ENCODE measurements at places on chromosomes 2 and 18.

DNA sequence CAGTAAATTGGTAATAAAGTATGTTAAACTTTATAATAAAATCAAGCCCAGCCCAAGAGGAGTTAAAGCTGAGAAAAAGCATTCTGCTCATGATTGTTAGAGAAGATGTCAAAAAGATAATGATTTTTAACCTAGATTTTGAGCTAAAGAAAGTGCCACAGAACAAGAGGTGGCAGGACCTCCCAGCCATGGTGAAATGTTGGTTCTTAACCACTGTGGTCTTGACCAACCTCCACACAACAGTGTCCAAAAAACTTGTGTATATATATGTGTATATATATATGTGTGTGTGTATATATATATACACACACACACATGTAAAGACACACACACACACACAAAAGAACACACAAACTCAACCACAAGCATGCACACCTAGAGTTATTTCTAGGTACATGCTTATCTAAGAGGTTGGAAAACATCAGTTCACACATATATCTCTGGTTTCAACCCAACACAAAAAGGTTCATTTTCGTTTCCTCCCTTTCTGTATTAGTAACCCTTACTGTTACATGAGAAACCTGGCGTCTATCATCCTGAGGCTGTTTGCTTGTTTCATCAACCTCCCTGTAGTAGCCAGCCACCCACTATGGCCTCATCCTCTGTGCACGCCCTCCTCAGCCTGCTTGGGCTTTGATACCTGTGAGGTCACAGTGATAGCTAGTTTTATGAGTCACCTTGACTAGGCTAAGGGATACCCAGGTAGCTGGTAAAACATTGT, 631.8 kb upstream of the ID2 start:
- no peaks in the 10 kb centered on the region for H3K27me3 ChIP-seq
- peak; percentile 78 for DNase-seq
- peak overlapping the region; percentile 57 for H3K4me3 ChIP-seq
- no peaks in the 10 kb centered on the region for H3K36me3 ChIP-seq
- H3K27ac ChIP-seq = peak overlapping the region; percentile 85

GRCh38 chr2:71671895-71672825, 218.8 kb downstream of the DYSF start:
- no peaks in the 10 kb centered on the region for H3K27me3 ChIP-seq
- H3K4me1 ChIP-seq = no peaks in the 10 kb centered on the region
- no peak overlapping the region for H3K4me3 ChIP-seq
- no peak for DNase-seq
- H3K27ac ChIP-seq = no peak overlapping the region
- H3K36me3 ChIP-seq = no peaks in the 10 kb centered on the region

DNA sequence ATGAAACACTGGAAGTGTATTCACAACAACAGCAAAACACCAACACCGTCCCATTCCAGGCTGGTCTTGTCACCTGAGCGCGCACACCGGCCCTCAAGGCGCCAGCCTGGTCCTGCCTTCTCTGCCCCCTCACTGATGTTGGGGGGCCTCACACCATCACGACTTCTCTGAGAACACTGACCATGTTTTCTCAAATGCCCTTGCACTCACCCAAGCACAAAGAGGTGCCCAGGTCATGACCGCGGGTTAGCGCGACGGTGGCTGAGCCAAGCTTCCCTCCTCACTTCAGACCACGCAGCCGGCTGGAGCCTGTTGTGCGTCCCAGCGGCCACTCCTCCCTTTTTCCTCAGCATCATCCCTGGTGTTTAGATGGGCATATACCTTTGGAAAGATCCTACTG, 101.3 kb upstream of the SALL3 start:
- no peak for DNase-seq
- H3K27ac ChIP-seq = no peak overlapping the region
- H3K27me3 ChIP-seq = peaks cover 22% of the 10 kb centered on the region
- H3K36me3 ChIP-seq = no peaks in the 10 kb centered on the region
- H3K4me1 ChIP-seq = no peaks in the 10 kb centered on the region

DNA sequence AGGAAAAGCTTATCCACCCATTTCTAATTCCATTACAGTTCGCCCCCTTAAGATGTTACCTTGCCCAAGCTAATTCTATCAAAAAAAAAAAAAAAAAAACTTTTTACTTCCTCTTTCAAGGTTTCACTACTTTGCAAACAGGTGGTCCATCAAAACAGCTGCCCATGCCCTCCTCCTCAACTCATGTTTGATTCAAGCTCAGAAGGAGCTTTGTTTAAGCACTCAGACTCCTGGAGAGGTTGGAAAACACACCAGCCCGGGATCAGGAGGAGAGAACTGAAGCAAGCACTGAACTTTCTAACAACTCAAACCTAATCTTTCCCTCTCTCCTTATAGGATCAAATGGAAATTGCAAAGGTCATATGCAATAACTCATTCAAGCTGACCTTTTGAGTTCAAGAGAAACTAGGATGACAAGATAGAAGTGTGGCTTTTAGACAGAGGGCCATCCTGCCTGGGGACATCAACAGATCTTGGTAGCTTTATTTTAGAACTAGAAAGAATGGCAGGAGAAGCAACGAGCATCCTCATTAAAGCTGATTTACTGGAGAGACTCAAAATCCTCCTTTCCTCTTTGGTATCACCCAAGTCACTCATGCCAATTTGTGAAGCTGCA, 28.3 kb upstream of the FZD7 start:
- DNase-seq = no peak
- no peaks in the 10 kb centered on the region for H3K4me1 ChIP-seq
- H3K27me3 ChIP-seq = peaks cover 6% of the 10 kb centered on the region
- H3K36me3 ChIP-seq = no peaks in the 10 kb centered on the region
- no peak overlapping the region for H3K27ac ChIP-seq

DNA sequence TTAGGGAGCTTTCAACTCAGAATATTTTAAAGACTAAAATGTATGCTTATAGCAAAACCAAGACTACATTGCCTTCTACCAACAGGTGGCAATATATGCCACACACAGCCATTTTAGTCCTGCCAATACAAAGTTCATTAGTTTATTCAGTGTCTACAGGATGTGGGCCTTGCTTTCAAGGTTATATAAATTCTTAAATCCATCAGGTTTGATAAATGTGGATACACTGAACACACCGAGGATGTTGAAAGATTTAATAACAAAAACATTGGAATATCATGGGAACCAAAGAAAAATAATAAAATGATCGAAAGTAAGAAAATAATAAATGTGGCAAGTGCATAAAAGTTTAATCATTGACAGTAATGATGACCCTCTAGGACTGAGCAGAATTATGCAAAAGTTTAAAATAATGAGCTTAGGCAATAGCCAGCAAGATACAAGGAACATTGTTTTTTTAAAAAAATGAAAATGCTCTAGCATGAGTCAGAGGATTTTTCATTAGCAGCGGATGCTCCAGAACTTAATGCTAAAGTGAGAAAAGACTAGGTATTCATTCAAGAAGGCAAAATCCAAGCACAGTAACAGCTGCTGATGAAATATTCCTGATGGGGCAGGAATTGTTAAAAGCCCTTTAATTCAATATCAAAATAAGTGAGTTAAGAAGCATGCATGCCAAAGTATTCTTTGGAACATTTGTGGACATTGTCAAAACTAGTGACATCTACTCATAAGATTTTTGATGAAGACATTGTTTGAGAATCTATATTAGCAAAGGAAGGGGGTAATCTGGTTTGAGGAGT, 14.2 kb downstream of the SCN9A start:
- H3K27me3 ChIP-seq = no peaks in the 10 kb centered on the region
- no peak for DNase-seq
- no peaks in the 10 kb centered on the region for H3K36me3 ChIP-seq
- H3K4me1 ChIP-seq = no peaks in the 10 kb centered on the region

GRCh38 chr2:145047554-145047953, 527.6 kb upstream of the ZEB2 start:
- no peak overlapping the region for H3K4me3 ChIP-seq
- no peaks in the 10 kb centered on the region for H3K4me1 ChIP-seq
- no peak for DNase-seq
- no peaks in the 10 kb centered on the region for H3K36me3 ChIP-seq
- no peak overlapping the region for H3K27ac ChIP-seq

DNA sequence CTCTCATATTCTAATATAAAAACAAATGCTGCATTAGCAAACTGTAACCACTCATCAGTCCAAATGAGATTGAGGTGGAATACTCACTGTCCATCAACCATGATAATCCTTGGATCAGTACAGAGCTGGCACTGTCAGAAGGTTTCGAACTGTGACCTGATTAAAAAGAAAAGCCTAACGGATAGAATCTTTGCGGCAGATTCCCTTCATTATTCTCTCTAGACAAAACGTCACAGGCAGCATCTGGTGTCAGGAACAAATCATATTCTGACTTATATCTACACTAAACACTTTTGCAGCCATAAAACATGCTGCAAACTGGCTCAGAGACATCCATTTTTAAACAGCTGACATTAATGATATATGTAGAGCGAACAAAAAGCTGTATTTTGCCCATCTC, 677.7 kb upstream of the NXPH2 start:
- H3K27me3 ChIP-seq = no peaks in the 10 kb centered on the region
- no peak for DNase-seq
- peaks cover 2% of the 10 kb centered on the region for H3K36me3 ChIP-seq
- H3K4me1 ChIP-seq = no peaks in the 10 kb centered on the region

DNA sequence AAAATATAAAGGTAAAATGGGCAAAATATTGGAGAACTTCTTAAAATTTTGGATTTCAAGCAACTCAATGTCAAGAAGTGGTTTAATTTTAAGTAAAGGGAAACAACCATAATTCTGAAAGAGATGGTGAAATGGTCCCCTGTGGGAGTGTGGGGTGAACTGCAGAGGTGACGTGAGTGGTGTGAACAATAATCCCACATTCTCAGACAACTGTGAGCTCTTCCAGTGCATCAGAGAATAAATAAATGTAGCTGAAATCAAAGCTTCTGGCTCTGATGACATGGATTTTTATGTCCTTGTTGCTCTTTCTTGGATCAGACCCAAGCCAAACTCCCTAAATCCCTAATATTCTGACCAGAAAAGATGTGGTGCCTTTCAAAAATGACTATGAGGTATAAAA, 672.7 kb downstream of the ZEB2 start:
- H3K4me1 ChIP-seq = peaks cover 39% of the 10 kb centered on the region
- no peaks in the 10 kb centered on the region for H3K36me3 ChIP-seq
- DNase-seq = no peak
- peak overlapping the region; percentile 20 for H3K27ac ChIP-seq
- H3K4me3 ChIP-seq = peak overlapping the region; percentile 15

- H3K27ac ChIP-seq = no peak overlapping the region
- DNase-seq = no peak
- no peaks in the 10 kb centered on the region for H3K4me1 ChIP-seq
- H3K27me3 ChIP-seq = no peaks in the 10 kb centered on the region
Measured at GRCh38 chr2:48993576-48993975, 160.7 kb downstream of the FSHR start.

- H3K4me1 ChIP-seq = peaks cover 15% of the 10 kb centered on the region
- H3K4me3 ChIP-seq = peak overlapping the region; percentile 35
- DNase-seq = no peak
- H3K36me3 ChIP-seq = peaks cover 47% of the 10 kb centered on the region
Measured at GRCh38 chr2:74966887-74967286, 8.4 kb downstream of the POLE4 start.

GRCh38 chr18:56381196-56381595, 257.2 kb downstream of the TXNL1 start:
- no peak overlapping the region for H3K27ac ChIP-seq
- H3K36me3 ChIP-seq = no peaks in the 10 kb centered on the region
- no peak overlapping the region for H3K4me3 ChIP-seq
- no peak for DNase-seq

DNA sequence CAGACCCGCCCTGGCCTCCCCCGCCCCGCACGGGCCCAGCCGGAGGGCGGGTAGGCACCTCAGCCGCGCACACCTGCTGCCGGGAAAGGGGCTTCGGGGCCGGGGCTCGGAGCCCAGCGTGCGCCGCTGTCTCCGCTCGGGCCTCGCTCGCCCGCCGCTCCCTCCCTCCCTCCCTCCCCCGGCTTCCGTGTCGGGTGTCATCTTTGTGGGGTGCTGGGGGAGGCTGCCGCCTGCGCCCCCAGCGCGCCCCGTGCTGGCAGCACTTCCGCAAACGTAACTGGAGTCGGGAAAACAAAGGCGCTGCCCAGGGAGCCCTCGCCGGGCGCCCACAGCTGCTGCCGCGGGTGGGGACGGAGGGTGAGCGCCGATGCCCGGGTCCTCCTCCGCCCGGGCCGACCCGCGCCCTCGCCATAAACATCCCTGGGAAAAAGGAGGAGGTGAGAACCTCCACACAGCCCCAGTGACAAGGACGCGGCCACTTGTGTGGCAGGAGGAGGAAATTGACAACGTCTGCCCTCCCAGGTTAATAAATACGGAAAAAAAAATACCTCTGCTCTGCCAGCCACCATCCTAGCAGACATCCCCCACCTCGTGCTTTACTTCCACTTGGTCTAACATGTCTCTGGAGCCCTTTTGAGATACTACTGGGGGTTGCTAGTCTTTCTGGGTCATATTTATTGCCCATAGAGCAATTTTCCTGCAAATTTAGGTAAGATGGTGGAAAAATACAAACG, 550 bp downstream of the MFSD6 start:
- peak; percentile 77 for DNase-seq
- peak overlapping the region; percentile 76 for H3K27ac ChIP-seq
- peak overlapping the region; percentile 88 for H3K4me3 ChIP-seq
- peaks cover 30% of the 10 kb centered on the region for H3K4me1 ChIP-seq
- no peaks in the 10 kb centered on the region for H3K27me3 ChIP-seq

DNA sequence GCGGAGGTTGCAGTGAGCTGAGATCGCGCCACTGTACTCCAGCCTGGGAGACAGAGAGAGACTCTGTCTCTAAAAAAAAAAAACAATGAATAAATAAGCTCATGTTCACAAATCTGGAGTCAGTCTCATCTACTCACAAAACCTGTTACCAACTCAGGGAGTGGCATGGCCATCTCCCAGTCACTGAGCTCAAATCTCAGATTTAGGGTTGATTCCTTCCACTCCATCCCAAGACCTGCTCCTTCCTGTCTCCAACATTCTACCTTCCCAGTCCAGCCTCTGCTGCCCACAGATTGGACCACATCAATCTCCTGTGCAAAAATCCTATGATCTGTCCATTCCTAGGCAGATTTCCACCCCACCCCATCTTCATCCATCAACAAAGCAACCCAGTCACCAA, 1.6 kb downstream of the STAT1 start:
- H3K4me1 ChIP-seq = peaks cover 24% of the 10 kb centered on the region
- DNase-seq = no peak
- no peak overlapping the region for H3K4me3 ChIP-seq
- H3K36me3 ChIP-seq = peaks cover 29% of the 10 kb centered on the region
- no peak overlapping the region for H3K27ac ChIP-seq

DNA sequence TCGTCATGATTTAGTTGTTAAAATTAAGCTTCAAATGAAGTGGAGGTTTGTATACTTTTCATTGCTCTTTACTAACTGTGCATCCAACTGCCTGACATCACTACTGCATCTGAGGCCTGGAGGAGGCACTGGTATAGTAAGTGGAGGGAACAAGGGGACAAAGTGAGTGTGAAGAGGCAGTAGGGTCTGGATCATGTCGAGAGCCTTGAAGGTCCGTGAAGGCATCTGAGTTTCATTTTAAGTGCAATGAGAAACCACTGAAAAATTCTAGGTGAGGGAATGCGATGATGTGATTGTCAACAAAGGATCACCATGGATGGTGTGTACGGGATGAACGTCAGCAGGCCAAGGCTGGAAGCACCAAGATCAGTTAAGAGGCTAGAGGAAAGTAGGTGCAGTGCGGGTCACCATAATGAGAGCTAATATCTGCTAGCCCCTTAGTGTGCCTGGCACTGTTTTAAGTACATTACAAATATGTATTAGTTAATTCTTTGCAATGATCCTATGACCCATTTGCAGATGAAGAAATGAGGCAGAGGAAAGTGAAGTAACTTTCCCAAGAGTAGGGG, 96.1 kb downstream of the CABYR start:
- peaks cover 41% of the 10 kb centered on the region for H3K27me3 ChIP-seq
- H3K4me3 ChIP-seq = no peak overlapping the region
- DNase-seq = no peak
- H3K36me3 ChIP-seq = no peaks in the 10 kb centered on the region

All from natural killer cell treated with Interleukin-12 subunit alpha and Interleukin-12 subunit beta and Interleukin-15 and Interleukin-18, amount 100 ng/mL, for 72 hours (primary cell).